A549 treated with Hydrocortisone at 1 μM for 4 hours (cell line): ENCODE measurements at places on chromosomes 16 and 17. TPM values are rescaled to one million over a fixed set of nuclear protein-coding genes. Genes with fewer than 3 reads are reported as not detected.

The MT1H gene
- not detected in 5 replicates for total RNA-seq

The C17orf58 gene
- 16.4 to 20.4 TPM (median 18.4 TPM) in 5 replicates for total RNA-seq

The KIF22 gene
- total RNA-seq, result 86.4 to 92.6 TPM (median 90.5 TPM) in 5 replicates

The ZDHHC1 gene
- total RNA-seq, result 5.4 to 6.9 TPM (median 6.8 TPM) in 5 replicates

The RNF157 gene
- 8.2 to 11.2 TPM (median 10.6 TPM) in 5 replicates for total RNA-seq

The ZNF385C gene
- total RNA-seq, result 0.12 to 0.39 TPM (median 0.30 TPM) in 5 replicates

The HSF4 gene
- total RNA-seq, result 13.1 to 17.8 TPM (median 14.8 TPM) in 5 replicates

The SMIM36 gene
- total RNA-seq, result not detected in 5 replicates

The PPY gene
- total RNA-seq, result 0.23 to 0.44 TPM (median 0.29 TPM) in 3 of 5 replicates, not detected in the others

The KRTAP4-4 gene
- total RNA-seq, result not detected in 5 replicates
